ENCODE measurements at places on chromosomes 1 and 21.
A peak's percentile ranks its signal among the peaks of the same experiment; 100 is the strongest.

DNA sequence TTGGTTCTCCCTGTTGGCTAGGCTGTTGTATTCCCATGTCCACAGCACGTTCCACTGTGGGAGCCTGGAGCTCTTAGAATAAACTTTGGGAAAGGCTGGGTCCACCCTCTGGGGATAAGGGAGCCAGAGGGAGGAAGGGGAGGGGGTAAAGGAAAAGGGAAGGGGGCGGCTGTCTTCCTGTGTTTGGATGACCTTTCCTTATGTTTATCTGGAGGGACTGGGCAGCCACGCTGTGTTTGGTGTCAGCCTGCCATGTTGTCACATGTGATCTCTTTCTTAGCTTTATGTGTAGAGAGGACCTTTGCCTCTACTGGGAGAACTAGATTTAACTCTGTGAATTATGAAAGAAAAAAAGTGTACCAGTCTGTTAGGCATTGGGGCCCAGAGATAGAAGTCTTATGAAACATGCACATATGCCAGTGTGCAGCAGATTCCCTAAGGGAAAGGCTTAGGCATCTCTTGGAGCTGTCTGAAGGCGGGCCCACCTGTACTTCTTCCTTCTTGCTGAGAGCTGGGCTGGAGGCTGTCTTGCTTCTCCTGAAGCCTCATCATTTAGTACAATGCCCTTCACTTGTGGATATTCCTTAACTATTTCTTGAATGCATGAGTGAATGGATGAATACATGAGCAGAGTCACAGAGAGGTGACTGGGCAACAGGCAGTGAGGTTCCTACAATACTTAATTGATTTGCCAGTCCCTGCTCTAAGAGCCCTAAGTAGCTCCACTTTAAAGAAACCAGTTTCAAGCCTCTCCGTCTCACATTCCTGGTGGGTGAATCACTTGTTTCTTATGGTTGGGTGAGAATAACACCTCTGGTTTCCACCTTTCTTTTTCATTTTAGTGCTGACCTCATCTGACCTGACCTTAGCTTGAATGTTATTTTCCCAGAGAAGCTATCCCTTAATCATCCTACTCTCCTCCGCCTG, 62.5 kb upstream of the ARHGAP29 start:
- DNase-seq: peak; percentile 66

- DNase-seq: no peak
Observed at GRCh38 chr1:26862781-26863684, at the start of gene SFN. Gene SFN, plus strand, starts transcription at chr1:26863149. Its CDS starts 64 bp downstream, at chr1:26863213.

DNA sequence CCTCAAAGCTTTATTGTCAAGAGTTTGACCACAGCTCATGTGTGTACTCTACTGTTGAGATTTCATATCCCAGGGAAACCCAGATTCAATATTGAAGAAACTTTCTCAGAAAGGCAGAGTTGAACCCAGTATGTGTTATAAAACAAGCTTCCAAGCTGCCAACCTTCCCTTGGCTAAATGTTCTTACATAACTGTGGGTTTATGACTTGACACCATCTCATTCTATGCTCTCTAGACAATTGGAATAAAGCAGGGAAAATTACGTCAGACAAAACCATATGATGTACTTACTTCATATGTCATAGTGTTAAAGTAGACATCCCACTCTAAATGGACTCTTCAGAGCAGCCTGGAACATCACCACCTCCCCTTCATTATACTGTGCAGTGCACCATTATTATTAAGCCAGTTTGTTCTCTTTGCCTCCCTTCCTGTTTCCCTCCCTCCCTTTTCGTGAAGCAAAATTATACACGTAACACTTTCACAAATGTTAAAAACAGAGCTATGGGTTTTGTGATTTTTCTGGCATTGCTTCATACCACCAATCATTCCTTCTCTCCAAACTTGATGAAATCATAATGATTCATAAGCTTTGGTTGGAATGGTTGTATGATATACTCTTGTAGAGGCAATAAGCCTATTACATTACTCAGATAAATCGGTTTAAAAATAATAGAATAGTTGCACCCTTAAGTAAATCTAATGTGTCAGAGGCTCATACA, 507.2 kb downstream of the LTN1 start:
- DNase-seq: peak; percentile 93

DNA sequence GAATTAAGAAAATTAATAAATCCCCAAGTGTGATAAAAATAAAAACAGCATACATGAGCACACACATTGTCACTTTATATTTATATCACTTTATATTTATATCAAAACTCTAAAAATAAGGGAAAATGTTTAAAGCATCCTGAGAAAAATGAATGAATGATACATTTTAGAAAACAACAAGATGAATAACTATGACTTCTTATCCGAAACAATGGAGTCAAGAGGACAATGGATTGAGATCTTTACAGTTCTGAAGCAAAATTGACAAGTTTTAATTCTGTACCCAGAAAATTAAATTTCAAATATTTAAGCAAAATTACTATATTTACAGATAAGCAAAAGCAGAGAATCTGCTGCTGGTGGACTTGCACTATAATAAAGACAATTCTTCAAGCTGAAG, 512.6 kb downstream of the MRPL39 start:
- DNase-seq: no peak

DNA sequence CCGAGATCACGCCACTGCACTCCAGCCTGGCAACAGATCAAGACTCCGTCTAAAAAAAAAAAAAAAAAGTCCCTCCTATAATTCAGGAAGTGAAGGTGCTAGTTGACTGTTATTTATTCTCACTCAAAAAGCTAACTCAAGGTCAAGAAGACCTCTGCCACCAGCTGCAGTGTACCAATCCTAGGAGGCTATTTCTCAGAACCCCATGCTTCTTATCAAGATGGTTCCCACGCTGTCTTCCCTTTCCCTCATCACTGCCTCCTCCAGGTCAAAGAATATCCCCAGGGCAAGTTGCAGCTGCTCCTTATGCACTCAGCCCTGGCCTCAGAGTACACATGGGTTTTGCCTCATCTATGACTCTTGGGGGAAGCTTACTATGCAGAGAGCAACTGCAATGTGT, 53.6 kb downstream of the RERE start:
- no peak for DNase-seq

- no peak for DNase-seq
Observed at GRCh38 chr21:40595806-40596205, 251.2 kb downstream of the DSCAM start.

- no peak for DNase-seq
Observed at GRCh38 chr1:200355801-200356200, 54.0 kb downstream of the ZNF281 start.

- no peak for DNase-seq
Observed at GRCh38 chr1:157292809-157293564, 154.8 kb upstream of the ETV3 start.

DNA sequence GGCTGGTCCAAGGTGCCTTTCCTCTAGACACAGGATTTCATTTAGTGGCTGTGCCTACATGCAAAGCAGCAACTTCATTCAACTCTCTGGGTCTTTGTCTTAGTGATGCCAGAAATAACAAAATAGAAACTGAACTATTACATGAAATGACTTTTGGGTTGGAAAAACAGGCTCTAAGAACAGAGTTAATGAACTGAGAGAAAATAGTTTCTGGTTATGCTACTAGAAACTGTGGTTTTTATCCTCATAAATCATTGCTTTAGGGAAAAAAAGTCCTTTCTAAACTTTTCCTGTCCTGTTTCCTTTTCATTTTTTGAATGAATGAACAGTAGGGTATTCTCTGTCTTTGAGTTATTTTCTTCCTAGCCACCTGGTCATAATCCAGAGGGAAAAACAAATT, 424.0 kb downstream of the KIF26B start:
- DNase-seq: no peak

GRCh38 chr1:206637605-206638004, 2.3 kb downstream of the DYRK3 start:
- DNase-seq: no peak

DNA sequence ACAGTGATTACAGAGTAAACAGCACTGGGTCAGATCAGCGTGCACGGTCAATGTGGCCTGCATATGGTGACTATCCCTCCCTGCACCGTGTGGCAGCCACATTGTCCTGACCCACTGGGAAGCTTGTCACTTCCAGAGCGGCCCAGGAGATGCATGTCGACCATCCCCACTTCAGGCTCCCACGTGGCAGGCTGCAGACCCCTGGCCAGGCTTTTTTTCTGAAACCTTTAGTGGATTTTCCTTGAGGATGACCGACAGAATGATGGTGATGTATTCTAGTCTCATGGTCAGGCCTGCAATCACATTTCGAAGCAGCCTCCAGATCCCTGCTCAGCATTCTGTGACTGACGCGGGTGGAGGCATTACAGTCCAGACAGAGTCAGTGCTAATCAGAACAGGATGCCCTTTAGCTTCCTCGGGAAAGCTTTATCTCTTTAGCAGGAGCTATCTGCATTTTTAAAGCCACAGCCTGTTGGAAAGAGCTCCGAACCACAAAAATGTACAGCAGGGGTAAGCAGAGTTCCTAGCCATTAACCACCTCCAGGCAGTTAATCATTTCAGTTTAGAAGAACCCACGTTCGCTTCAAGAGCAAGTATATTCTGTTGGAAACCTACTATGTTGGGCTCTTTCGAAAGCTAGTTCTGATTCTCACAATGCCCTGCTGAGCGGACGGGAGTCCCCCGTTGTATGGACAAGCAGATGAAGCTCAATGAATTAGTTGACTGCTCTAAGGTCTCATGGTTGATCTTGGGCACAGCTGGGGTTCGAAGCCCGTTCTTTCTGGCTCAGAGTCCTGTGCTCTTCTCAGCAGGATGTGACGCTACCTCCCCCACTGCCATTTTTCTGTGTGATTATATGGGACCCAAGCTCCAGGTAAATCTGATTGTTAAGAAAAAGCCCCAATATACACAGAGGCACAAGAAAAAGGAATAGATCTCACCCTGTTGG, 56.5 kb downstream of the IRF2BP2 start:
- DNase-seq: peak; percentile 86

DNA sequence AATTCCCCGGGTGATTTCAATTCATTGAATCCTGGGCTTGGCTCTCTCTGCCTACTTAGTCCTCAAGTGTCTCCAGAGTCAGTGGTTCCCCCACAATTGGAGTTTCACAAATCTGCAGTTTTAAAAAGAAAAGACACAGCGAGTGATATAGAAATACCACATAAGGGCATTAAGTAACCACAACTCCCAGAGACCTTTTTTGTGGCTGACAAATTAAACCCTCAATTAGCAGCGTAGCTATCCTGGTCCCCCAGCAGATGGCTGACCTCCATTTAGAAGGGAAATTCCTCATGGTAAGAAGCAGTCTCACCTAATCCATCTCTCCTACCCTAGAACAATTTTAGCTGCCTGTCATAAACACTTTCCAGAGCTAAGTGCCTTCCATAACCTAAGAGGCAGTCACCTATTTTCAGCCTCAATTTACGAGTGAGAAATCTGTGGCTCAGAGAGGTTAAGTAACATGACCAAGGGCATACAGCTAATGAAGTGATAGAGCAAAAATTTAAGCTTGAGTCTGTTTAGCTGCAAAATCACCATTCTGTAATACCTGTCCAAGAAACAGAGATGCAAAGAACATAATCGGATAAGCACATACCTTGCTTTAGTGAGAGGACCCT, 56.0 kb upstream of the NBPF3 start:
- no peak for DNase-seq

- DNase-seq: peak; percentile 81
Observed at GRCh38 chr1:224357626-224358124, 996 bp downstream of the CNIH4 start.

- DNase-seq: no peak
Observed at GRCh38 chr1:155073377-155074242, 5.0 kb upstream of the EFNA3 start.

DNA sequence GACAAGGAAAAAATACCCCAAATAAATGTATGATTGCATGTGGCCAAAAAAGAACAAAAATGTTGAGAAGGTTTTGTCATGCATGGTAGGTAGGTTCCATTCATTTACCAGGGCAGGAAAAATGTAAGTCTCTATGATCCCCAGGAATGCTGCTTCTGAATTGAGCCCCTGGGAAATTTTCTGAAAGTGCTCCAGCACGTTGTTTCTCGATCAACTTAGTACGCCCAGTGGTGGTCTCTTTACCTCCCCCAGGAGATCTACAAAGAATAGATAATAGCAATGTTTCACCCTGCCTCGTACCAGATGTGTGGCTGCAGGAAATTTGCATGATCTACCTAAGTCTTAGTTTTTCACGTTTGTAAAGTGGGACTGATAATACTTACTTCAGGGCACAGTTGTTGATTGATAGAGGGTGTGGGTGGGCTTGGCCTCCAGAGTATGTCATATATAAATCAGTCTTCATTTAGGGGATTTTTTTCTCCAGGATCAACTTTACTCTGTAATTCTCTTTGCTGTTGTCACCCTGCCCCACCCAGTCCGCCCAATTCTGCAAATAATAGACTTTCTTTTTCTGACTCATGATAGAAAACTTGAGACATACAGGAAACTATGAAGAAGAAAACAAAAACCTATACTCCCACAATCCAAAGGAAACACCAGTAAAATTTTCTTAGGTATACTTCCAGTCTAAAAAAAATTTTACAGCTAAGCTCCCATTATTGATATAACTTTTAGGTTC, 462.0 kb upstream of the RUNX1 start:
- DNase-seq: peak; percentile 70

DNA sequence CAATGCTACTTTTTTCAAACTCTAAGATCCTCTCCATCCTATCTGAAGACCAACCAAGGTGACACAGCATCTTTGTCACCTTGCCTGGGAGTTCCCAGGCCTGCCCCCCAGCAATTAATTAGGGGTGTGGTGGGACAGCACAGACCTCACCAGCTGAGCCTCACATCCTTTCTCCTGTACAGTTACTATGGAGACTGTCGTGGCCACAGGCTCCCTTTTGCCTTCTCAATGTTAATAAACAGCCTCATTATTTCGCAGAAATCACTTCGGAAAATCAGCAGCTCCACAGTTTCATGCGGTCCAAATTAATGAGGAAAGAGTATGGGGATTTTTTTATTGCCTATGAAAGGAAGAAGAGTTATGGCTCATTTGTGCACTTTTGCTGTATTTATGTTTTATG, 378.3 kb downstream of the NPHP4 start:
- no peak for DNase-seq

DNA sequence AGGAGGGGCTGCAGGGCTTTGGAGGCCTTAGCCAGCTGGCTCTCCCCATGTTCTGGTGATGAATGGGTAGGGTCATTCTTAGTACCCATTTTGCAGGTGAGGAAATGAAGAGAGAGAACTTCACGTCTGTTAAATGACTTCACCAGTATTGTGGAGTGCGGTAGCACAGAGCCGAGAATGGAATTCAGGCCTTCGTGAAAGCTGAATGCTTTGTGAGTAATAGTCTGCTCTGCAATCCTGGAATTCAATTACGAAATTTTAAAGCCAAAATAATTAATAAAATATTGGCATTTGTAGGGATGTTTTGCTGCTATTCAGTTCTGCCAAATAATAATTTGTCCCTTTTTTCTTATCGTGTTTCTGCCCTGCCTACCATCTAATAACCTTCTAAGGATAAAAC, 197.7 kb downstream of the GREM2 start:
- peak; percentile 85 for DNase-seq

GRCh38 chr1:241531195-241532161, 700 bp upstream of the KMO start:
- peak; percentile 84 for DNase-seq

DNA sequence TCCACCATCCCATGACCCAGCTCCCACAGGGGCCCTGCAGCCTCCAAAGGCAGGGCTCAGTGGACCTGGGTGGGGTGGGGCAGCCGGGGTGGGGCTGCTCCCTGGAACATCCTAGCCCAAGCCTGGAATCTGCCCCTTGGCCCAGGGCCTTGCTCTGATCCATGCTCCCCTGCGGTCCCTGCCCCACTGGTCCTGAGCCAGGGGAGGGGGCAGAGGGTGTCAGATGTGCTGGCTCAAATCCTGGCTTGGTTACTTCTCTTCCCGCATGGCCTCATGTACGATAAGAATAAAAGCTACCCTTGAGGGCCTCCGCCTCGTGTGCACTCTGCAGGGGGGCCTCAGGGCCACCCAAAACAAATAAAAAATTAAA, 819 bp downstream of the SLC25A34 start:
- no peak for DNase-seq

Data from fibroblast of mammary gland (primary cell).